ENCODE measurements at places on chromosomes 2 and 18. TPM values are rescaled to one million over a fixed set of nuclear protein-coding genes. Genes with fewer than 3 reads are reported as not detected.

GRCh38 chr18:11289248-11289647 lies 139.9 kb upstream of the PIEZO2 start:
- no peak for DNase-seq

GRCh38 chr2:232794981-232795380 lies 18.6 kb upstream of the KCNJ13 start:
- no peak for DNase-seq

NTSR2 gene
- not detected for total RNA-seq

RFX8 gene
- 0.44 TPM for total RNA-seq

STAT1 gene
- total RNA-seq: 39.9 TPM

ADD2 gene
- 31.8 TPM for total RNA-seq

GRCh38 chr2:163709270-163709669 lies 26.5 kb downstream of the FIGN start:
- no peak for DNase-seq

GRCh38 chr2:207363761-207364290 lies 165.9 kb upstream of the CREB1 start:
- DNase-seq: no peak

GRCh38 chr2:236688157-236688556 lies 118.5 kb downstream of the ACKR3 start:
- DNase-seq: no peak

SLC9A2 gene
- total RNA-seq: not detected

- no peak for DNase-seq
Measured at GRCh38 chr2:38591152-38591551, 11.6 kb downstream of the HNRNPLL start.

BCL2L11 gene
- total RNA-seq: 21.9 TPM

- no peak for DNase-seq
Measured at GRCh38 chr18:36608107-36608506, 220.7 kb downstream of the TPGS2 start.

DNA sequence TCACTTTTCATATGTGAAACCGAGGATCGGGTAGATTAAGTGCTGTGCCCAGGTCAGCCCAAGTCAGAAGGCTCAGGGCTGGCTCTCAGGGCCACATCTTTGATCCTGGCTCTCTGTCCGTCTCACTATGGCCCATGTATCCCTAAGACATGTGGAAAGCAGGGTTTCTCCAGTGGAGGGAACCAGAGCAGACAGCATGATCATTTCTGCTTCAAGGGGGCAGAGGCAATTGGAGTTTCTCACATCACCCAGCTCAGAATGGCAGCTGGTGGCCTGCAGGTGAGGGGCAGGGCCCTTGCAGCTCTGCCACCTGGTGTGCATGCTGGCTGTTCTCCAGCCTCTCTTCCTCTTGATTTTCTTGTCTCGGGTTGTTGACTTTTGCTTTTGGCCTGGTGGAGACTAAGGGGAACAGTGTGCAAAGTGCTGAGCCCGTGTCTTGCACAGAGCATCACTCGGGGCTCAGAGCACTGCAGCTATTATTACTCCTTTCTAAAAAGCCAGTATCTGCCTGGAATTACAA lies 27.0 kb downstream of the LDLRAD4 start:
- no peak for DNase-seq

- no peak for DNase-seq
Measured at GRCh38 chr2:233147136-233147828, 87.1 kb downstream of the INPP5D start.

STRN gene
- 27.2 TPM for total RNA-seq

SLC16A14 gene
- total RNA-seq: 14.2 TPM

DNA sequence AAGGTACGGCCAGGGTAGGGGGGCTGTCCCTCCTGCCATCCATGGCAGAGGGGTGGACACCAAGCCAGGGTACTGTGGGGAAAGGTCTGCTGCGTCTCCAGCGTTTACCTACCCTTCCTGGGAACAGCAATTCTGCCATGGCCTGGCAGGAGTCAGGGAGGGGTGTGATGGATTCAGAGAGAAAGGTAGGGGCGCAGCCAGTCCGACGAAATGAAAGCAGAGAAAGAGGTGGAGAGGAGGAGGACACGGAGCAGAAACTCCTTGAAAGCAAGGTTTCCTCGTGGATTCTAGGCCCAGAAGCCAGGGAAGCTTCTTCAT lies 182.9 kb downstream of the ZFP36L2 start:
- DNase-seq: no peak

DNA sequence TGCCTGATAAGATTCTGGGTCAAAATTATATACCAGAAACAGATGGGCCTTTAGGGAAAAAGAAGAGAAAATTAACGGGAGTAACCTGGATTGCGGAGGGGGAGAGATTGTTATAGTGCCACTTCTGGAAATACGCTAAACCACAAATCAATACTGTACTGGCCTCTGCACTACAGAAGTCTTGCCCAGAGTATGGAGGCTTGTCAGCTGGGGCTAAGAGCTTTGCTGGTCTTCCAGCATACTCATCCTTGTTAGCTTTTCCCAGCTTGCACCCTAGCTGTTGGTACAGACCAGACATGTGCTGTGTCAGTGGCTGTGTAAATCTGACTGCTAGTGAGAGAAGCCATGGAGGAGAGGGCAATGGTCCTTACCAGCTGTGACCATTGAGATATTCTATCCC lies 8.9 kb downstream of the AGBL5 start:
- DNase-seq: no peak

DNA sequence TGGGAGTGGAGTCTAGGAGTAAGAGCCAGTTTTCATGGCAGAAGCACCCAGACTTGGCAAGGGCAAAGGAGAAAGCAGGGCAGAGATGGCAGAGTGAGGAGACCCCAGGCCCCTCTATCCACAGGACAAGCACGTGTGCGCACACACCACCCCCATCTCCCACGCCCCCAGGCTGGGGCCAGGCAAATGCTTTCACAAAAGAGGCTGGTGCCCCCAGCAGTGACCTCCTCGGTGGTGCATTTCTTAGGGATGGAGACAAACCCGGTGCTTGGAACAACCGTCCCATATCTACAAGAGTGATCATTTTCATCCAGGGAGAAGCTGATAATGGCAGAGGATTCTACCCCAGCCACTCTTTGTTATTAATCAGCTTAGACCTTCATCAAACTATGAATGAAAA lies 62.0 kb downstream of the KCNF1 start:
- no peak for DNase-seq

GRCh38 chr18:61980355-61980754 lies 87.5 kb upstream of the RNF152 start:
- DNase-seq: no peak

TMEM169 gene
- total RNA-seq: 34.8 TPM

GRCh38 chr2:25119263-25119662 lies 49.1 kb downstream of the POMC start:
- no peak for DNase-seq

KIF1A gene
- total RNA-seq: 90.9 TPM

GRCh38 chr2:60054571-60055340 lies 498.7 kb downstream of the BCL11A start:
- no peak for DNase-seq

- DNase-seq: no peak
Measured at GRCh38 chr18:48819781-48820482, 130.8 kb downstream of the SMAD7 start.

DNAJC27 gene
- 8.1 TPM for total RNA-seq

ABCG8 gene
- total RNA-seq: not detected

- no peak for DNase-seq
Measured at GRCh38 chr18:44672506-44672905, 8.2 kb upstream of the SETBP1 start.

- DNase-seq: no peak
Measured at GRCh38 chr2:68765739-68766375, 31.2 kb downstream of the ARHGAP25 start.

CKAP2L gene
- 31.3 TPM for total RNA-seq
